ENCODE measurements at places on chromosomes 2 and 18.

GRCh38 chr2:43191947-43192516 is 34.4 kb downstream of the ZFP36L2 start:
- DNase-seq, result no peak

GRCh38 chr2:157181234-157181633 is 76.3 kb upstream of the GALNT5 start:
- DNase-seq, result no peak

GRCh38 chr18:48548011-48548771 is 9.4 kb downstream of the CTIF start:
- no peak for DNase-seq

- no peak for DNase-seq
Measured at GRCh38 chr2:148603562-148603920, 41.0 kb upstream of the EPC2 start.

DNA sequence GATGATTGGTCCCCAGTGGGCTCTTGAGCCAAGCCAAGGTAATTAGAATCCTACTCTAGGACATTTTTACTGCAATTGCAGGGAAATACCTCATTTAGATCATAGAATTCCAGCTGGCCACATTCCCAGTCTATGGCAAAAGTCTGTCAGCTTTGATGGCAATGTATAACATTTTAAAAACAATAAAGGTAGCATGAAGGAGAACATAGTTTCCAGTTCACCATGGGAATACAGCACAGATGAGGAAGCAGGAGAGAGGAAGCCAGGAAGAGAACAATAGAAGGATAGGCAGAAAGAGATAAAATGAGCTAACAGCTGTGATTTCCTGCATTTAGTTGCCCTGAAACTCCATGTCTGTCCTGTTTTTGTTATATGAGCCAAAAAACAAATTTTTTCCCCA is 897.3 kb upstream of the DDX18 start:
- DNase-seq, result no peak

DNA sequence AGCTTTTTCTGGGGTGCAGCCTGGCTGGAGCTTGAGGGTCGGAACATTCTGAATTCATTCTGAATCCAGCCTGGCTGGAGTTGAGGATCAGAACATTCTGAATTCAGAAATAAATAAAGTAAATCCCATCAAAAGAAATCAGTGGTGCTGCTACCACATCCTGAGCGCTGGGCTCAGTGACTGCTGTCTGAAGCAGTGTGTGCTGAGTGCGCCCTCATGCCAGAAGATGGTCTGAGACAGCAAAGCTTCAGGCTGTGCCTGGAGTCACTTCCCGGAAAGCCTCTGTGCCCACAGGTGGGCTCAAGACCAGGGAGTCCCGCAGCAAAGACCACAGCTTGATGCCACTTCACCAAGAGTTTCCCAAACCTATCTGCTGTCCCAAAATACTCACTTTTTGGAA is 187.9 kb downstream of the VAPA start:
- no peak for DNase-seq

DNA sequence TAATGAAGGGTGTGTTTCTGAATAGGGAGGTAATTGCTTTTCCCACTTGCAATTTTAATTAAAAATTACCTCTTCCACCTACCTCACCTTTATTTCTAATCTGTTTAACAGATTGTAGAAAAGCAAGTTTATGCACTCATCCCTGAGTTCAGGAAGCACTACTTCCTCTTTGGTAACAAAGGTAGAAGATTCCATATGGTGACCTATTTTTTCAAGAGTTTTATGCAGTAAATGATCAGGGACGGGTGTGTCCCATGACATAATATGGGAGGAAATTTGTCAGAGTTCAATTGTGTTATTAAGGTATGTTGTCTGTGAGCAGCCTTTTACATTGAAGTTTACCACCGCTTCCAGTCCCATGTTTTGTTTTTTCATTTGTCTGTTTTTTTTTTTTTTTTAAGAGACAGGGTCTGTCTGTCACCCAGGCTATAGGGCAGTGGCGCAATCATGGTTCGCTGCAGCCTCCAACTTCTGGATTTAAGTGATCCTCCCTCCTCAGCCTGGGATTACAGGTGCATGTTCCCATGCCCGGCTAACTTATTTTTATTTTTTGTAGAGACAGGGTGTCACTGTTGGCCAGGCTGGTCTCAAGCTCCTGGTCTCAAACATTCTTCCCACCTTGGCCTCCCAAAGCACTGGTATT is 68.2 kb downstream of the ASAP2 start:
- no peak for DNase-seq

DNA sequence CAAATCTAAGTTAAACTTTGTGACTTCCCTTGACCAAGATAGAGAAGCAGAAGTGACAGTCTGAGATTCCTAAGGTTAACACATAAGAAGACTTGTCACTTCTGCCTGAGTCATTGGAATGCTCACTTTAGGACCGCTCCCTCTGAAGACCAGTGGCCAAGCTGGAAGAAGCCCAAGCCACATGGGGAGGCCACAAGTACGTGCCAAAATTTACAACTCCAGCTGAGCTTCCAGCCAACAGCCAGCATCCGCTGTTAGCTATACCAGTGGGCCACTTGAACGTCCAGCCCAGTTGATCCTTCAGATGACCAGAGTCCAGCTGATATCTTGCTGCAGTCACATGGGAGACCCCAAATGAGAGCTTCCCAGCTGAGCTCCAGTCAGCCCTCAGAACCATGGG is 18.1 kb upstream of the ANTXR1 start:
- no peak for DNase-seq

DNA sequence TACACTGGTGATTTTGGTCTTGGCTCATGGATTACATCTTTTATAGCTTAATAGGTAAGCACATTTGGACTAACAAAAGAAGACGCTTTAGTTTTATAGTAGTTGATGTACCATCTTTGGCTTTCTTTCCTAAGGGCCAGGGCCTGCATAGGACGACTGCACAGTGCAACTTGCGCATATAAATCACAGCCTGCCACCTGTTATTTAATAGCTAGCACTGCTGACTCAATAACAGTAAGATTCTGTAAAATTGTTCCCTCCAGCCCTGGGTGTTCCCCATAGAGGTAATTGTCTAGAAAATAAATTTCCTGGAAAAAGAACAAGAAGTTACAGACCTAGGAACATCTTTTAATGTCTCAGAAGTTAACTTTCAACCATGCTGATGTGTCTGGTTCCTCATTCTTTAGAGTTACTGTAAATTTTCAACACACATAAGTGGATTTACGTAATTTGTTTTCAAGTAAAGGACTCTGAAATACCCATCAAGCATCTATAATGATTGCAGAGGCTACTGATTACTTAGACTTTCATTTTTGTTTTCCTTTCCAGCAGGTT is 594.2 kb upstream of the NXPH2 start:
- DNase-seq, result no peak

- no peak for DNase-seq
Measured at GRCh38 chr18:68564351-68564750, 150.6 kb downstream of the TMX3 start.

DNA sequence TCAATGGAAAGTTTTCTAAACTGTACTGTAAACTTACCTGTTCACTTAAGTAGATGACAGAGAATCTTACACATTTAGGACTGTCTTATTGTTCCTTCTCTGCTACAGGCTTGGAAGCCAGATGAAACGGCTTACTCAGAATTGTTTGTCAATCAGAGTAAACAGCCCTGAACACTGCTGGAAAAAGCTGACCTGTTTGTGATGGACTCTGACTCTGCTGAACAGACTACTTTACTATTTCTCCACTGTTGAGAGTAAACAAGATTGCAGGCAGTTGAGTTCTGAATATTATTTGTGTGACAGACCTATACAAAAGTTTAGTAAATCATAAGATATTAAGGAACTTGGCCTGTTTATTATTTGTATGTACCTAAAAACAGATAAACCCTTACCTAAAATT is 99.0 kb downstream of the NOL10 start:
- DNase-seq, result no peak

GRCh38 chr2:101627285-101628029 is 70.0 kb upstream of the MAP4K4 start:
- no peak for DNase-seq

- no peak for DNase-seq
Measured at GRCh38 chr18:22689712-22690111, 243.4 kb upstream of the RBBP8 start.

- DNase-seq, result no peak
Measured at GRCh38 chr2:211957799-211958198, 580.8 kb downstream of the ERBB4 start.

- no peak for DNase-seq
Measured at GRCh38 chr18:22521026-22521707, 103.5 kb upstream of the CTAGE1 start.

DNA sequence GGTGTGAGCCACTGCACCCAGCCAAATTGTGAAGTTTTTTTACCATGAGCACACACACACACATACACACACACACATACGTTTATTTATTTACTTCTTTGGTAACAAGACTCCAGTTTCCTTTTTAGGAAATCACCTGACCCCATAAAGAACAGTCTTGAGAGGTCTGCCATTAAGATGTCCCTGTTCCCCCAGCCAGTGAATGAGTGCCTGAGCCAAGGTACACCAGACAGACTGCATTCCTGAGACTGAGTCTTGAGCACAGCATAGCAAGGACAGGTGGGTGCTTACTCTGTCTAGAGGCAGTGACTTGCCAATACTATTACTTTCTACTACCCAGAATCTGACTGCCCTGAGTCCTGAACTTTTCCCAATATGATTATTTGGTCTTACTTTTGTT is 167.2 kb upstream of the SATB2 start:
- no peak for DNase-seq

GRCh38 chr2:231117922-231118613 is 6.8 kb downstream of the HTR2B start:
- DNase-seq, result no peak

GRCh38 chr18:11882636-11883035 is 25.5 kb downstream of the MPPE1 start:
- DNase-seq, result no peak

- no peak for DNase-seq
Measured at GRCh38 chr2:31207790-31208189, 9.5 kb downstream of the CAPN14 start.

- DNase-seq, result no peak
Measured at GRCh38 chr2:219335373-219335786, 2.8 kb upstream of the RESP18 start.

Measured in activated T-cell treated with anti-CD3 and anti-CD28 coated beads for 48 hours (primary cell).